ENCODE measurements at places on chromosomes 16 and 17. TPM values are rescaled to one million over a fixed set of nuclear protein-coding genes. Genes with fewer than 3 reads are reported as not detected.

The GJC1 gene
- 109 TPM for total RNA-seq

The PRSS27 gene
- 6.3 TPM for total RNA-seq

The KRTAP3-2 gene
- total RNA-seq, result not detected

The SLC22A31 gene
- not detected for total RNA-seq

The FA2H gene
- total RNA-seq, result 0.31 TPM

The GPRC5C gene
- total RNA-seq, result 5.6 TPM

The MFAP4 gene
- 1.3 TPM for total RNA-seq

The KRT32 gene
- total RNA-seq, result not detected

The MPP3 gene
- 58.5 TPM for total RNA-seq

The PPP1R1B gene
- 16.3 TPM for total RNA-seq

Measured in parietal lobe (tissue), 2 donors.